HTR-8/SVneo (cell line): ENCODE measurements at places on chromosomes 2 and 18.

- peak; percentile 15 for DNase-seq
Measured at GRCh38 chr2:71101656-71102055, 28.4 kb downstream of the MCEE start.

GRCh38 chr2:13745330-13745729 is 887.2 kb upstream of the LRATD1 start:
- DNase-seq, result no peak

- DNase-seq, result no peak
Measured at GRCh38 chr18:34121200-34121721, 103.5 kb downstream of the NOL4 start.

GRCh38 chr18:62357079-62357719 is 32.1 kb downstream of the TNFRSF11A start:
- DNase-seq, result no peak

GRCh38 chr2:16194530-16194929 is 254.2 kb downstream of the MYCN start:
- no peak for DNase-seq

DNA sequence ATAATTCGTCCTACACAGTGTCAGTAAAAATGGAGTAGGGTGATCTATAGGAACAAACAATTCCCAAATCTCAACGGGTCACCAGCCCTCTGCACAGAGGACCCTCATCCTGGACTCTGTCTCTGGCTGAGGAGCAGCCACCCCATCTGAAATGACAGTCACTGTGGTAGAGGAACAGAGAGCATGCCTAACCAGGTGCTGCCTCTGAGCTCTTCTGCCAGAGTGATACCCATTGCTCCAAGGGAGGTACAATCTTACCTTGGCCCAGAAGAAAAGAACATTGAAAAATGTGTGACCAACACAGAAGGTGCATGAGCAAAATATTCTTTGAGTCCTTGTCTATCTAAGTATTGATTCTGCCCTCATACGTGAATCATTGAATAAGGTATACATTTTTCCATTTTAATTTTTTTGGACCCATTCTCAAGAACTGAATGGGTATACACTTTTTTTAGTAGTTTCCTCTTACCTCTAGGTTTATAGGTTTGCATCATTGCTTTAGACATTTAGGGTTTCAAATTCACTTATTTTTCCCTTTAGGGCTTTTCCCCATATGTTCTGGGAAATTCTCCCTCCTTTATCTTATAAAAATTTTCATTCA is 8.7 kb downstream of the SP140 start:
- DNase-seq, result no peak

DNA sequence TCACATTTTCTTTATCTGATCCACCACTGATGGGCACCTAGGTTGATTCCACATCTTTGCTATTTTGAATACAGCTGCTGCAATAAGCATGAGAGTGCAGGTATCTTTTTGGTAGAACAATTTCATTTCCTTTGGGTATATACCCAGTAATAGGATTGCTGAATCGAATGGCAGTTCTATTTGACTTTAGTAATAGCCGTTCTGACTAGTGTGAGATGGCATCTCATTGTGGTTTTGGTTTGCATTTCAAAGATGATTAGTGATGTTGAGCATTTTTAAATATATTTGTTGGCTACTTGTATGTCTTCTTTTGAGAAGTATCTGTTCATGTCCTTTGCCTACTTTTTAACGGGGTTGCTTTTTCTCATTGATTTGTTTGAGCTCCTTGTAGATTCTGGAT is 72.3 kb downstream of the CCDC138 start:
- no peak for DNase-seq

DNA sequence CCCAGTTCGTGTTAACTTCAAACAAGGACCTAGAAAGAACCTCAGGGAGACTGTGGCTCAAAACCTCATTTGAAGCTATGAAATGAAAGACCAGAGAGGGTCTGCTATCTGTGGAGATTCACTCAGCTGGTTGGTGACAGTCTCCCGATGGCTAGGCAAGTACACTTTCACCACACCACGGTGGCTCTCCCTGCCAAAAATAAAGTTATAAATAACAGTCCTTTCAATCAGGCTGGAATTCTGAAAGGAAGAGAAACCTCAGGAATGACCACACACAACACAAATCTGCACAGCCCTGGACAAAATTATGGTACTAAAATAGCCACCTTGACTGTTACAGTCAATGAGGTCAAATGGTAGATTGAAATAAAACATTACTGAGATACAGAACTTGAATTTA is 160.3 kb upstream of the ACAA2 start:
- no peak for DNase-seq

- no peak for DNase-seq
Measured at GRCh38 chr2:164972216-164972615, 16.9 kb upstream of the SLC38A11 start.

- no peak for DNase-seq
Measured at GRCh38 chr2:142869461-142870106, 7.9 kb upstream of the KYNU start.

DNA sequence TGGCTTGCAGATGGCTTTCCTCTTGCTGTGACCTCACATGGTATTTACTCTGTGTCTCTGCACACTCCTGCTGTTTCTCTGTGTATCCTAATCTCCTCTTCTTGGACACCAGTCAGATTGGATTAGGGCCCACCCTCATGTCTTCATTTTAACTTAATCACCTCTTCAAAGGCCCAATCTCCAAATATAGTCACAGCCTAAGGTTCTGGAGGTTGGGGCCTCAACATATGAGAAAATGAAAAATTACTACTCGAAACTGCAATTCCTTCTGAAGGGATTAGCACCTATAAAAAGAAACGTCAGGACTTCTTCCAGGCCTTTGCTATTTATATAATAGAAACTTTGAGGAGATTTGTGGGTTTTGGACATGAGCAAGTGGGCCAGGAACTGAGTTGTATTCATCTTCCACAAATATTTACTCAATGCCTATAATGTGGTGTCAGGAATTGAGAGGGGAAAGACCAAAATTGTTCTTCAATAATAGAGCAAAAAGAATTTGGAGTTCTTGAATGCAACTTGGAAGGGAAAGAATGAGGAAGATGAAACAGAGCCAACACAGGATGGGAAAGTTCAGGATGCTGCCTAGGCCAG is 270.0 kb upstream of the FN1 start:
- no peak for DNase-seq

GRCh38 chr2:190507135-190507534 is 27.4 kb downstream of the NEMP2 start:
- no peak for DNase-seq
